ENCODE measurements at places on chromosomes 4 and X.

DNA sequence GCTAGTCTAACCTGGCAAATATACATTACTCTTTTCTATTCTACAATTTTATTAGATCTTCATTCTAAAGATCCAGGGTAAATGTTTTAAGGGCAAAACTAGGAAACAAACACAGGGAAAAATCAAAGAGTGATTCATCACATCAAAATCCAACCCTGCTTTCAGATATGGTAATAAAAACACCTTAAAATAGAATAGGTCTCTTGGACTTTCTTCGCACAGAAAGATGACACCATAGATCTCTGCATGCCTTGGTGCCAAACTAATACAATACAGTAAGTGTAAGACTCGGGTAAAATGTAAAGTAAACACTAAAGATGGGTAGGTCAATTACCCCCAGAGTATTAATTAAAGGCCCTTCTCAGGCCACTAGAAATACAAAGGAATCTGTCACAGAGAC is 34.2 kb downstream of the LDB2 start:
- no peak for DNase-seq

DNA sequence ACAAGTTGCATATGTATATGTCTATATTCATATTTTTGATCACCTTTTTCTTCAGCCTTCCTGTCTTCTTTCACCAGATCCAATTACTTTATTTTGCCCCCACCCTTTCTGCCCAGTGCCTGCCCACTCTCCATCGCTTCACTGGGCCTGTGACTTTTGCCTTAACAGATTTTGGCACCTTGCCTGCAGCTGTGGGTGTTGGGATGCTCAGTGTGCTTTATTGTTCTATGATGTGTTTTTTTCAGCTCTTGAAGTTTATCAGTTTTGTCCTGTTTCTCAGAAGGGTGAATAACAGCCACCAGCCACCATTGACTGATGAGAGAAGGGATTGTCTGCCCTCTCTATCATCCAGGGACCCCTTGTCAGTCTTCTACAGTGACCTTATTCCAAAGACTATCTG is 77.2 kb upstream of the GALNT7 start:
- DNase-seq = no peak

DNA sequence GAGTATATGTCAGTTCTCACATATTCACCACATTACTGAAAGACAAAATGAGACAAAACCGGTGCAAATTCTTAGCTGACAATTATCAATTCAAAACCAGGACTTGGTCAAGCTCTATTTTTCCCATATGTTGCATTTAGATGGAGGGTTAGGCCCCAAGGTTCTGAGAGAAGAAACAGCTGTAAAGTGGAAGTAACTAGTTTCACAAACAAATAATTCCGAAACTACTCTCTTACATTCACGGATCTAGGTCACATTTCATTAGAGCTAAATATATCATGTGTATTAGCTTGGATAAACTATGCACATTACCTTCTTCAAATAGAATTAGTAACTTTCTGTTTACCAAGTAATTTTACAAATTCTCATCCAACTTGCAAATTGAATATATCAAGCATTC is 3.7 kb upstream of the GABRA2 start:
- no peak for DNase-seq

DNA sequence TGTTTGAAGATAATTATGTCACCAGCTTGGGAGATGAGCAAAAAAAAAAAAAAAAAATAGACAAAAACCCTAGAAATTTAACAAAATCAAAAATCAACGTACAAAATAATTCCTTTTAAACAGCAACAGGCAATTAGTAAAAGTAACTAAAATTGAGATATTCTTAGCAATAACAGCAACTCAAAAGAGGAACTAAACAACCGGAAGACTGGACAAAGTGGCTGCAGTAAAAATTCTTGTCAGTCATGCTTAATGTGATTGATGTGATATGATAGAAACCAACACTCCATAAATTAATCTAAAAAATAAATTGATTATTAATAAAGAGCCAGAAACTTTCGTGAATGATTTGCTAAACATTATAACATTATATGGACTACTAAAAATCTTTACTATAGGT is 1534.6 kb upstream of the AGA start:
- DNase-seq = no peak

DNA sequence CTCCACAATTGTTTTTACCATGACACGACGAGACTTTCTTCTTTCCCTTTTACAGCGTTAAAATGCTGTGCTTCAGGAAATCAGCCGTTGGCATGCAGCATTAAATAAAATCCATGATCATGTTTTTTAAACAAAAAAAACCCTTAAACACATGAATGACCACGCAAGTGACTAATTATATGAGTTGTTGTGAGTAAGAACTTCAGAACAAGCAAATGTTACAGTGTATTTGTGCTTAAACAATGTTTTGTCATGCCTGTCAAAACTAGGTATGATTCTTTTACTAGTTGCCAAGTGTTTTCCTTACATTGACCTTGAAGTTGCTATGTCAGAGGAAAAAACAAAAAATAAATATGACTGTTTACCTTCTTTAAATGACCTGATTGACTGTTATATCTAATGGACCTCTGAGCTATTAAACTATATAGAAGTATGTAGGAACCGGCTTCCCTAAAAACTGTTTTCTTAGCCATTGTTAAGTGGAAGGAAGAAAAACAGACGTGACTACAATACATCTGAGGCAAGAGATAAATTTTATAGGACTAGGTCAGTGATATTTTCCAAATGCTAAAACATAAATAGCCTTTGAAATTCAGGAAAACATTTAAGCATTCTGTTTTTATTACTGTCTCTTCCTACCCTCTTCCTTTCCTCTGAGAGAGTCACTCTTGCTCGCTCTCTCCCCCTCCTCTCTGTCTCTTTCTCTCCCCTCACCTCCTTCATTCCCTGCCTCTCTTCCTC is 197.1 kb downstream of the PALLD start:
- no peak for DNase-seq

DNA sequence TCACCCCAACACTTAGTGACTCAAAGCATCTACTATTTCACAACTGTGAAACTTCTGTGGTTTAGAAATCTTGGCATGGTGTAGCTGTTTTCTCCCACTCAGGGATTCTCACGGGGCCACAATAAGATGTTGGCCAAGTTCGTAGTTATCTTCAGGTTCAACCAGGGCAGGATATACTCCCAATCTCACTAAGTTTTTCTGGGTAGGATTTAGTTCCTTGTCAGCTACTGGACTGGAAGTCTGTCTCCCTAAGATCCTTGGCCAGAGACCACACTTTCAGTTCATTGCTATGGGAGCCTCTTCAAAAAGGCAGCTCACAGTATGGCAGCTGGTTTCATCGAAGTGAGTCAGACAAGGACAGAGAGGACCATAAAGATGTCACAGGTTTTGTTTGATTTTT is 111.7 kb upstream of the PDHA2 start:
- DNase-seq = no peak

- DNase-seq = no peak
Measured at GRCh38 chrX:44946771-44947170, 73.8 kb downstream of the KDM6A start.

GRCh38 chrX:154135458-154136229 is 8.4 kb upstream of the OPN1LW start:
- no peak for DNase-seq

GRCh38 chr4:116489739-116490138 is 595.6 kb downstream of the TRAM1L1 start:
- DNase-seq = no peak

DNA sequence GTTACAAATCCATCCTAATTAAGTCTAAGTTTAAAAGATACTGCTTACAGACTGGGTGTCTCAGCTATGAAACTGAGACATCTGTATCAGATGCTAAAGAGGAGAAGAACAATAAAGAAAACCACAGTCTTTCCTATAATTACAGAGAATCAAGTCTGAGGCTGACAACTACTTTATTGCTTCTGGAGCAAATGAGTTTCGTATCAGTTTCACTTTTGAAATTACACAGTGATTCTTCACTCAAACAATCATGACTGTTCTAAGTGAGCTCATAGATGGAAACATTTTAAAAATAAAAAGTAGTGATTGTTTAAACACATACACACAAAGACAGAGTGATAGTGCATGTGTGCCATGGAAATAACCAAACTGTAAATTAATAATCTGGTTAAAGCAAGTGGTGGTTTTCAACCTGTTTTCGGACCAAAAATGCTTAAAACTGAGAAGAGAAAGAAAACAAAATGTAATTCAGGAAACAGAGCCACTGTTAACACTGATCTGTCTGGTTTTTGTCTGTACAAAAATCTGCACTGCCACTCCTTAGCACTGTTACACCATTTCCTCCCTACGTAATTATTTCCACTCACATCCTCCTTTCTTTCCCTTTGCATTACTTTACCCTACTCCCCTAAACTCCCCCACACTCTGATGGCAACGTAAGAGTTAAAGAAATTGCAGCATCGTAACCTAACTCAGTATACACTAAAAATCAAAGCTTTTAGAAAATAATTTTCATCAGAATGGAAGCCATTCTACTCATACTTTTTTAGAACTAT is 12.5 kb downstream of the RFC1 start:
- no peak for DNase-seq

GRCh38 chr4:123478859-123479345 is 82.3 kb downstream of the SPRY1 start:
- DNase-seq = no peak

DNA sequence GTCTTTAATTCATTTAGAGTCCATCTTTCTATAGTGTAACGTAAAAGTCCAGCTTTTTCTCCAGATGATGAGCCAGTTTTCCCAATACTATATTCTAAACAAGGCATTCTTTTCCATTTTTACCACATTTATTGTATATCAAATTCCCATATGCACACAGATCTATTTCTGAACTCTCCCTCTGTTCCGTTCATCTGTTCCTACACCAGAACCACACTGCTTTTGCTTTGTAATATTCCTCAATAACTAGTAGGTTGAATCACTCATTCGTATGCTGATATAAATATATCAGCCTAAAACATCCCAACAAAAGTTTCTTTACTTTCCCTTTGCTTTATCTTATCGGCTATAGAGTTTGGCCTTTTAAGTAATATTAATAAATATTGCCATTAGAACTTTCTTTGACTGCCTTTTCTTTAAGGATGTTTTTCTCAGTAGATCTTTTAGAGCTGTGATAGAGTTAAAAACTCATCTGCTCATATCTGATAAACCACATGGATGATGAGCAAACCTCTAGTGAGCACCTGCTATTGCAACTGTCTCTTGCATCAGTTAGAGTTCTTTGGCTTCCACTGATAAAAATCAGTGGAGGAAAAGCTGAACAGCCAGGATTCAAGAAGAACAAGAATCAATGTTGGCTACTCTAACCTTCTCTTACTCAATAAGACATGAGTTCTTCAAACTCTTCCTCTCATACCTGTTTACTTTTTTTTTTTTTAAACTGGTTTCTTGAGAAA is 13.1 kb upstream of the RPL34 start:
- DNase-seq = no peak

DNA sequence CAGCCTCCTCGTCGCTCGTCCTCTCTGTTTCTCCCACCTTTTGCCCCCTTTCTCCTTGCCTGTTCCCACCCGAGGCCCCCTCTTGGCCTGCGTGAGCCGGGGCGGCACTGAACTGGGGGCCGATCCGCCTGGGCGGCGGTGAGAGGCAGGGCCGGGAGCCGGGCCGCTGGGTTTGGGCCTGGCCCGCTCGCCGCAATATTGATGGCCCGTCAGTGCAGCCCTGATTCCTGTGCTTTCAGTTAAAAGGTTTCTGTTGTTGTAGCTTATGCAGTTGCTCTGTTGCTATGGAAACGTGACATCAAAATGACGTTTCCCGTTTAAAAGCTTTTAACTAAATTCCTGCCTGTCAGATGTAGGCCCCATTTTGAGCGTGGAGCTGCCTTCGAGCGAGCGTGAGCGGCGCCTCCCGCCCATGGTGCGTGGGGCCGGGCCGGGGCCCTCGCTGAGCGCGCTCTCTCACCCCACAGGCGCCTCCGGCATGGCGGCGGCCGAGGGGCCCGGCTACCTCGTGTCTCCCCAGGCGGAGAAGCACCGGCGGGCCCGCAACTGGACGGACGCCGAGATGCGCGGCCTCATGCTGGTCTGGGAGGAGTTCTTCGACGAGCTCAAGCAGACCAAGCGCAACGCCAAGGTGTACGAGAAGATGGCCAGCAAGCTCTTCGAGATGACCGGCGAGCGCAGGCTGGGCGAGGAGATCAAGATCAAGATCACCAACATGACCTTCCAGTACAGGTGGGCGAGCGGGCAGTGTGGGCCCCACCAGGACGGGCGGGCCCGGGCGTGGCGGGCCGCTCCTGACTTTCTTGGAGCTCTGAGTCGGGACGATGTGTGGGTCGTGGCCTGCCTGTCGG is at the start of gene MSANTD1:
TSS of gene MSANTD1 (plus strand) at position 349 of the 851 bp plus-strand sequence. CDS start at position 413, 64 bp downstream.
- DNase-seq = no peak

- peak; percentile 28 for DNase-seq
Measured at GRCh38 chrX:148500423-148501385, at the start of gene AFF2. AFF2 (plus strand) TSS chrX:148500617; CDS start chrX:148501098, 481 bp downstream.

GRCh38 chr4:118270492-118270891 is 82.3 kb downstream of the PRSS12 start:
- DNase-seq = no peak

DNA sequence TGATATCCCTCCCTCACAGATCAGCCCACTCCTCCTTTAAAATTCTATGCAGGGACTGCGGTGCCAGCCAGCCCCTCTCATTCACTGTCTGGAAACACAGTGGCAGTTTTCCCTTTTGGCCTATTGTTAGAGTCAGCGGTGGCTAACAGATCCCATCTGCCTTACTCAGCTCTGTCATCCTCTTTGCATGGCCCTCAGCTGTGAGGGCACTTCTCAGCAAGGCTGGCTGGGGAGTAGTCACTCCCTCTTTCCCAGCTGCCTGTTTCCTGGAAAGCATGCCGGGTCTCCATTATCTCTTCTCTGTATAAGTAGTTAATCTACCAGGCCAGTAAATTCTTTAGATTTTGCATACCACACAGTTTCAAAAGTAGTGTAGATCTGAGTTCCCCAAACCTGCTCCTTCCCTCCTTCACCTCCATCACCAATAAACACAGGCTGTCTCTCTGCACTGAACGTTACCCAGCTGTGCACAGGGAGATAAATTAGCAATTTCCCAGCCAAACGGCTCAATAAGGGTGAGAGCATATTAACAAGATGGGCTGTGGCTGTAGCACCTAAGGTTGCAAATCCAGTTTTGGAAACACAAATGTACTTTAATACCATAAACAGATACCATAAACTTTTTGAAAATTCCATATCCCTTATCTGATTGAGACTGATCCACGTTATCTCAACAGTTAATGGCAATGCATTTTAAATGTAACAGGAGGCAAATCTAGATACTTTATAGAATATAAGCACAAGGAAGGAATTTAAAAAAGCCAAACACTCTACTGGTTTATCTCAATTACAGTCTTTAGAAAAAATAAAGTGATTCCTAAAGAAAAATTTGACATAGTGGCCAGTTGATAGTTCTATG is 229.3 kb downstream of the ANKRD50 start:
- DNase-seq = no peak

DNA sequence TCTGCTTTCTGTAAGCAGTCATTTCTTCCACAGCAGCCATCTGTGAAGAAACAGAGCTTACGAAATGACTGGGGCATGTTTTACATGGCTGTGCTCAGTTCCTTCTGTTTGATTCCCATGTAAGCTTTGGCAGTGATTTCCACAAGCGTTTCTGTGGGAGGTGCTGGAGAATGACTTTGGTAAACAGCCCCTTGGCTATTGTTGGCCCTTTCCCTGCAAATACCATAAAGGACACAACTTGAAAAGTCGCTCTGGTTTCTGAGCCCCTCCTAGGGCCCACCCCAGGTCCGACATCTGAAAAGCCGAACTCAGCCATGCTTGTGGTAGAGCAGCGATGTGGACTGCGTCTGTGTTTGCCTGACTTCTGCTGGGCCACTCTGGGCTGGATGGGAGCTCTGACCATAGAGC is 3.7 kb downstream of the LIMCH1 start:
- no peak for DNase-seq

Data from stimulated activated CD8-positive, alpha-beta memory T cell treated with anti-CD3 and anti-CD28 coated beads, Interleukin-4, amount 100 ng/mL, for 24 hours (primary cell).